ENCODE measurements at places on chromosomes 3 and 15.
A peak's percentile ranks its signal among the peaks of the same experiment; 100 is the strongest.

DNA sequence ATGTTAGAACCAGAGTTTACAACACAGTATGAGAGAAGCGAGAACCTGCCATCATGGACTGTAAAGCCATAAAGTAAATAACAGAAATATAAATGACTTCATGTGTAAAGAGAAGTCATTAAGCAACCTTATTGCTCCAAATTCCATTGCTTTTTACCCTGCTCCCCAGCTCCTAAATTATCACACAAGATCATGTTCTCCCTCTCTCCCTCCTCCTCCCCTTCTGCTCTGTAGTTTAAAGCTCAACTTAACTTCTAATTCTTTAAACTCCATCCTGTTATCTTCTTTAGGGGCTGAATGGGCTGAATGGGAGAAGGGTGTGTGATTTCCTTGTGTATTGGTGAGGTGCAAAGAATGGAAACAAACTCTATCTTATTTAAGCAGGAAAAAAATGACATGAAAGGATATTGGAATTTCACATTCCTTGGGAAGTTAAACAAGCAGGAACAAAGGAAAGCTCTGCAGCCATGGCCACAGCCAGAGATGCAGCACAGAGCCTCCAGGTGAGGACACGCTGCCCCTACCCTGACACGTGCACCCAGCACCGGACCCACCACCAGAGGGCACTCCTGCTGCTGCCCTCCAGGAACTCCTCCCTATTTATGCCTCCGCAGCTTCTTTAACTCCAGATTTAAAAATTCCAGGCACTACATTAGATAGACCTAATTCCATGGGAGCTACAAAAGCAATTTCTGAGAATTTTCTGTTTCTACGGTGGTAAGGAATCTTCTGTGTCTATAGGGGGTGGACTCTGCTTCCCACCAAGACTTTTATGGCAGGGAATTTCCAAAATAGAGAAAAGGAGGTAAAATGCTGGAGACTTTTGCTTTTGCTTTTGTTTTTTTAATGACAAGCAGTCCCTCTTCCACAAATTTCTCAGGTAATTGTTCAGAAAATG lies 76.9 kb upstream of the ABI3BP start:
- DNase-seq = peak; percentile 48

DNA sequence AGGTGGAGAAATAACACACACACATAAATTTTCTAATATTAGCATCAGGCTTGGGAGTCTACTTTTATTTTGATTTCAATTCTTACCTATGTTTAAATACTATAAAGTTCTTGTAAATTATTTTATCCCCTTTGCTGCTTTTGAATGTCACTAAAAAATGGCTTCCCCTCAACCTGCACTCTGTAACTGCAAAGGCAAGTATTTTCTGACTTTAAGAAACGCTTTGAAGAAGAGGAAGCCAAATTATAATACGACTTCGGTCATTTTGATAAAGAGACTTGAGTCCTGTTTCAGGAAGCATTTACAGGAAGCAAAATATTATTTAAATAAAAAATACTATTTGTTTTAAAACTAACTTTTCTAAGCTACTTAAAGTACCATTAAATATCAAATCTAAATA lies 627.7 kb upstream of the AGTR1 start:
- DNase-seq = no peak

DNA sequence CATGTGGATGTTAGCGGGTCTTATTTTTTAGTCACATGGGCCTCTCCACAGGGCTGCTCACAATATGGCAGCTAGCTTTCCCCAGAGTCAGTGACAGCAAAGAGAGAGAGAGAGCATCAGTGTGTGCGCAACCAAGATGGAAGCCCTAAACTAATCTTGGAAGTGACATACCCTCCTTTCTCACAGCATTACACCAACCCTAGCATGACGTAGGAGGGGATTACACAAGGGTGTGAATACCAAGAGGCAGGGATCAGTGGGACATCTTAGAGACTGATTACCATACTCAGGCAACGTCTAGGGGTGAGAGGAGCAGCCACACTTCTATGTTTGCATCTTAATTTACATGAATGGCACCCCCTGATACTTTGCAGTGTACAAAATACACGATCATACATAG lies 3.5 kb upstream of the UBE2E2 start:
- no peak for DNase-seq

GRCh38 chr3:157637866-157638265 lies 134.7 kb upstream of the VEPH1 start:
- no peak for DNase-seq

GRCh38 chr3:45704301-45704943 lies 15.2 kb downstream of the SACM1L start:
- no peak for DNase-seq

DNA sequence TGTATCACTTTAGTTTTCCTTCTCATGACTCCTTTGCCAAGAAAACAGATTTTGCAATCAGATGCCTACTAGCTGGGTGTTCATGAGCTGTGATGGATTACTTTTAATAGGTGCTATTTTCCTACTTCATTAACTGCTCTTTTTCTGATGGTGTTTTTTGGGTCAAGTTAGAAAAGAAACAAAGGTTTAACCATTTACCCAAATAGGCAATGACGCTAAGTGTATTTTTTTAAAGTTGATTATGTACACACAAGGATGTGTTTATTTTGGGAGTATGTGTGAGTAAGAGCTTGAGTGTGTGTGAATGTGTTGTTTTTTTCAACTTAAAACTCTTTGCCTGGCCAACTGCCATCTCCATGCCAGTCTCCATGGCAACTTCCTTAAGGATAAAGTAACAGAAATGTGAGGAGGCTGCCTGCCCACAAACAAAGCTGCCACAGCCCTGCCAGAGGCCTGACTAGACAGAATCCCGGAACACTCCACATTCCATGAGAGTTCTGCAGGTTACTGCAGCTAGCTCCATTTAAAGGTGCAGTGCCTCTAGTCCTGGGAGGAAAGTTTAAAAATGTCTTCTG lies 215.6 kb upstream of the RBMS3 start:
- no peak for DNase-seq

DNA sequence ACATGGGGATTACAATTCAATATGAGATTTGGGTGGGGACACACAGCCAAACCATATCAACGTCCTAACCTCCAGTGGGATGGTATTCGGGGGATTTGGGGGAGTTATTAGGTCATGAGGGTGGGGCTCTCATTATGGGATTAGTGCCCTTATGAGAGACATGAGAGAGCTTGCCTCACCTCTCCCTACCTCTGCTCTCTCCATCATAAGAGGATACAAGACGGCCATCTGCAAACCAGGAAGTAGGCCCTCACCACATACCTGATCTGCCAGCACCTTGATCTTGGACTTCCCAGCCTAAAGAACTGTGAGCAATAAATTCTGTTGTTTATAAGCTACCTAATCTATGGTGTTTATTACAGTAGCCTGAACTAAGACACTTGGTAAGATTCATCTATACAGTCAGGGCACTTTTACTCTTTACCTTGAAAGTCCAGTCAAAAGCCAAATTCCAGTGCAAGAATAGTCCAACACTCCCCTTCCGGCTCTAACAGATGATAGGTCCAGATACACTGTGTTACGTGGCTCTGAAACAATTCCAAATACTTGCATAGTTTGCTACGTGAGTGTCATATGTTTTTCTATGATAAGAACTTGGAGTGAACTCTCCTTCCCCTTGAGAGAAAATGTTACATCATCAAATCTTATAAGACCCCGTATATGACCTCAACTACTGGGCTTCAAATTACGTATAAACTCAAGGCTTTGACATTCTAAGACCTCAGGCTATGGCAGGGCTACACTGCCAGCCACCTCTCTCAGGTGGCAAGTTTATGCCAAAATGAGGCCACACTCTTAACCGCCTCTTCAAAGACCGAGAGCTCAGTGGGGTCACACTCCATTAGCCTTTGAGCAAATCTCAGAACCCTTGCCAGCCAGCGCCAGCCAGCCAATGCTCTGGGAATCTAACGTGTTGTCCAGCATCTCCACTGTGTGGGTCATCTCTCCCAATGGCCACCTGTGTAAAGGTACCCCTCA lies 129.9 kb downstream of the XXYLT1 start:
- no peak for DNase-seq

DNA sequence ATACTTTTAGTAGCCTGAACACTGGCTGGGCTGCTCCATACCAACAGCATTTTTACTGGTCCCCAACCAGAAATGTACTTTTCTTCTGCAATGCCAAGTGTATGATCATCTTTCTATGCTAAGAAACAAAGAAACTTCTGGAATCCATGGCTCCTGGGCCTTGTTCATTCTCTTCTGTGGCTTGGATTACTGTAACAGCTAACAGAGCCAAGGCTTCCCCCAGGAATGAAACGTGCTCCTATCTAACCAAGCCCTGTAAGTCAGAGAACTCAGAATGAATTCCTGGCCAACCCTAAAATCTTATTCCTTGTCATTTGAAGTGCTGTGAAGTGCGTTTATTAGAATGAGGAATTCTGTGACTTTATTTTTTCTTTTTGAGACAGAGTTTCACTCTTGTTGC lies 102.9 kb upstream of the RAD18 start:
- no peak for DNase-seq

GRCh38 chr3:59318881-59319280 lies 269.1 kb upstream of the CFAP20DC start:
- DNase-seq = no peak

DNA sequence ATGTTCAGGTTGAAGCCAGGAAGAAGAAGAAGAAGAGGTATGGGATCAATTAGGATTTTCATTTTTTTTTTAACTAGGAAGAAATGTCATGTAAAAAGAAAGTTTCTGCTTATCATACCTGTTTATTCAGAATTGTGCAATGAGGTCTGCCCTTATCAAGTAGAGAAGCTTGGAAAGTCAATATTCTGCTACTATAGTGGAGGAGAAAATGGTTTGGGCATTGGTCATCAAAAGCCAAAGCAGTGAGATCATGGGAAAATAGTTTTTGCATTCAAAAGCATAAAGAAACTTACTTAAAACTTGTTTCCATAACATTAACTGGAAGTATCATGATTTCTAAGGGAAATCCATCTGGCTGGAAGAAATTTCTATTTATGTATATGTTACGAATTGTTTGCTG lies 1239.2 kb downstream of the NSUN3 start:
- DNase-seq = no peak

GRCh38 chr3:146523531-146523930 lies 20.9 kb downstream of the PLSCR1 start:
- DNase-seq = no peak

- DNase-seq = no peak
Observed at GRCh38 chr15:27486683-27487647, 516.0 kb downstream of the GABRG3 start.

DNA sequence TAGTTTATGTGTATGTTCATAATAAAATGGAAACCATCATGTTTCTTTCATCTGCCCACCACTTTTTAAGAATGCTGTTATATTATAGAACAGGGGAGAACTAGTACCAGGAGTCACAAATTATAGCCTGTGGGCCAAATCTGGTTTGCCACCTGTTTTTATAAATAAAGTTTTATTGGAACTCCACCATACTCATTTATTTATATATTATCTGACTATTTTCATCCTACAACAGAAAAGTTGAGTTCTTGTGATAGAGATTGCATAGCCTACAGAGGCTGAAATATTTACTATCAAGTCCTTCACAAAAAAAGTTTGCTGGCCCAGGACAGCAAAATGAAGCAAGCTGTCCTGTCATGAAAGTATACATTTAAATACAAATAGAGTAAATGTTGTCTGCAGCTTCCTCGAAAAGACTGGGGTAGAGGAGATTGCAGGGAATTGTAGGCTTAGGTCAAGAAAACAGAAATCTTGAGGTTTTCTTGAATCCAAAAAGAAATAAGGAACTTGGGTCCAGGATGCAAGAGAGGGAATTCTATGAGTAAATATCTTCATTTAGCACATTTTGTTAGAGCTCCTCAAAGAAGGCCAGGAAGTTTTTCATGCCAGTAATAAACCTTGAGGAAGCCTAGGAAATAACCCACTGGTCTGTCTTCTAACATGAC lies 41.1 kb downstream of the FILIP1L start:
- no peak for DNase-seq

GRCh38 chr15:27330326-27330725 lies 359.3 kb downstream of the GABRG3 start:
- DNase-seq = no peak

- no peak for DNase-seq
Observed at GRCh38 chr3:116039651-116039985, 405.7 kb downstream of the LSAMP start.

- peak; percentile 75 for DNase-seq
Observed at GRCh38 chr3:9224490-9224889, 25.0 kb downstream of the SRGAP3 start.

DNA sequence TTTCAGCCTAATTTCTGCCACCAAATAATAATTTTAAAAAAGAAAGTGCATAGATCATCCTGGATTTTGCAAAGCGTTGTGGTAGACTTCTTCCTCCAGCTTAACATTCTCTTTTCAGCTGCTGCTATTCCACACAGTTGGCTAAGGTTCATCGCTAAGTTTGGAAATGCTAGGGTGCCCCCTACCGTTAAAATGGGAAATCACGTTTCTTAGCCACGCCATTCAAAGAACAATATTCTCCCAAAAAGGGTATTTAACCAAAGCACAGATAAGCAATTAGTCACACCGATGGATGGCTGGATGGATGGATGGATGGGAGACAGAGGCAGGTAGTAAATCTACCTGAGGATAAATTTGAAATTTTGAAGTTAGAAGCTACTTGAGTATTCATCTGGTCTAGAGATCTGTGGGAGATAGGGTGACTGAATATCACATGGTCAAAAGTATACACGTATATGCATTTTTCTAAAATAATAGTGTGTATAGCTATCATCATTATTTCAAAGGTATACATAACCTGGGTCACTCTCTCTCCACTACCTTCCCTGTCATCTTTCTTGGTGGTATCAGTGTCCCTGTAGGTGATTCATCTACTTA lies 67.2 kb downstream of the EFHB start:
- DNase-seq = peak; percentile 56

DNA sequence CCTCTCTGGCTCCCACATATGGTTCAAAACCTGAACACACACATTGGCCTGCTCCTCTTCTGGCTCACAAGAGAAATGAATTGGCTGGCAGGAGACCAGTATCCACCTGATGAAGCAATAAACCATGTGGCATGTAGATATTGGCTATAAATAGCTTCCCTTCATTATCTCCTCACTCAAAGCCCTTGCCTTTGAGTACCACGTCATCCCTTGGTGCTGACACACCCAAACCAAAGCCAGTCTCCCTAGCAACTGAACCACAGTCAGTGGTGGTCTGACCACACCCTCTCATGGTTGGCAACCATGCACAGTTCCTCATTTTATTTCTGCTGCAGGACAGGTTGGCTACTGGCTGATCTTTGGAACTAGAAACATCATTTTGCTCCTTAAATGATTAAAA lies 98.8 kb downstream of the ZNF621 start:
- peak; percentile 43 for DNase-seq

GRCh38 chr15:73108676-73109075 lies 56.4 kb downstream of the NEO1 start:
- no peak for DNase-seq

DNA sequence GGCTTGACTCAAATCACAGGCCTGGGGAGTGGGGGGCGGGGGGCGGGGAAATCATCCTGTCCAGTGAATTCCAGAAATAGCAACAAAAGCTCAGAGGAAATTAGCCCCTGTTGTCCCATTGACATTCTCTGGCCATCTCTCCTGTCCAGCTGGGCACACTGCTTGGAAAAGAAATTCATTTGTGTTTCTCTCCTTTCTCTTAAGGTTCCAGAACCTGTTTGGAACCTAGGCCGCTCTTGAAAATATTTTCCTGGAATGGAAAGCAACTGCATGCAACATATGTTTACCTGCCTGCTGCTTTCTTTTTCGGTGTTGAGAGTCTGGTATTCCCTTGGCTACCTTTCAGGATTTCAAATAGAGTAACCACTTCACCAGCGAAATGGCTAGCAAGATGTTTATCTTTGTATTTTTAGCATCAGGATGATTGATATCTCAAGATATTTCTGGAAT lies 169.0 kb downstream of the GHSR start:
- no peak for DNase-seq
